ENCODE measurements at places on chromosomes 4 and X. TPM values are rescaled to one million over a fixed set of nuclear protein-coding genes. Genes with fewer than 3 reads are reported as not detected.

Gene OTUD5
- 37.7 TPM for polyA plus RNA-seq

Gene TAB3
- polyA plus RNA-seq: 16.1 TPM

Gene MAGED4
- 28.7 TPM for polyA plus RNA-seq

Gene CT45A9
- polyA plus RNA-seq: not detected

Gene CYTL1
- polyA plus RNA-seq: 17.5 TPM

Gene SHOX
- polyA plus RNA-seq: not detected

Gene FAM149A
- polyA plus RNA-seq: 9.6 TPM

Gene USP17L28
- not detected for polyA plus RNA-seq

Gene NUDT6
- polyA plus RNA-seq: 11.9 TPM

Gene UGT2B15
- not detected for polyA plus RNA-seq

Gene DCK
- polyA plus RNA-seq: 25.7 TPM

Gene LUZP4
- polyA plus RNA-seq: not detected

Gene MCUB
- polyA plus RNA-seq: 8.7 TPM

Gene STAP1
- 1.9 TPM for polyA plus RNA-seq

Gene TRPC5OS
- polyA plus RNA-seq: 0.48 TPM

Gene CSN1S1
- polyA plus RNA-seq: not detected

Gene CXCL10
- polyA plus RNA-seq: not detected

Gene RBM46
- not detected for polyA plus RNA-seq

Gene CYBB
- polyA plus RNA-seq: 17.1 TPM

Gene PF4V1
- polyA plus RNA-seq: not detected

Gene FGFRL1
- 88.0 TPM for polyA plus RNA-seq

Gene DCAF12L1
- not detected for polyA plus RNA-seq

Gene HSFX2
- polyA plus RNA-seq: 1.1 TPM

Gene ABLIM2
- polyA plus RNA-seq: 8.3 TPM

Gene ALAS2
- 64.3 TPM for polyA plus RNA-seq

Gene TMPRSS11D
- polyA plus RNA-seq: not detected

Gene TCEAL6
- not detected for polyA plus RNA-seq

Gene ANK2
- 81.0 TPM for polyA plus RNA-seq

Gene ITIH6
- not detected for polyA plus RNA-seq

Gene GABRG1
- 0.01 TPM for polyA plus RNA-seq

Gene RADX
- 2.2 TPM for polyA plus RNA-seq

Gene PDGFC
- polyA plus RNA-seq: 36.8 TPM

Gene WNK3
- 2.2 TPM for polyA plus RNA-seq

Gene NHS
- 8.5 TPM for polyA plus RNA-seq

Gene CCDC158
- 1.6 TPM for polyA plus RNA-seq

Gene LRP2BP
- polyA plus RNA-seq: 7.3 TPM

Gene TRIM2
- 18.1 TPM for polyA plus RNA-seq
